ENCODE measurements at places on chromosomes 6 and 20.
A peak's percentile ranks its signal among the peaks of the same experiment; 100 is the strongest.

DNA sequence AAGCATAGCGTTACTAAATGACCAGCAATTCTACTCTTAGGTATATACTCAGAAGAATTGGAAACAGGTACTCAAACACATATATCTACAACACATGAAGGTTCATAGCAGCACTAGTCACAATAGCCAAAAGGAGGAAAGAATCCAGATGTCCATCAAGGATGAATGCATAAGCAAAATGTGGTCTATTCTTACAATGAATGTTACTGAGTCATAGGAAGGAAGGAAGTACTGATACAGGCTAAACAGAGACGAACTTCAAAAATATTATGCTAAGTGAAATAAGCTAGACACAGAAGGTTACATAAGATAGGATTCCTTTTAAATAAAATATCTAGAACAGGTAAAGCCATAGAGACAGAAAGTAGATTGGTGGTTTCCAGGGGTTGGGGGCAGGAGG lies 93.5 kb downstream of the MAP3K7 start:
- DNase-seq: no peak

DNA sequence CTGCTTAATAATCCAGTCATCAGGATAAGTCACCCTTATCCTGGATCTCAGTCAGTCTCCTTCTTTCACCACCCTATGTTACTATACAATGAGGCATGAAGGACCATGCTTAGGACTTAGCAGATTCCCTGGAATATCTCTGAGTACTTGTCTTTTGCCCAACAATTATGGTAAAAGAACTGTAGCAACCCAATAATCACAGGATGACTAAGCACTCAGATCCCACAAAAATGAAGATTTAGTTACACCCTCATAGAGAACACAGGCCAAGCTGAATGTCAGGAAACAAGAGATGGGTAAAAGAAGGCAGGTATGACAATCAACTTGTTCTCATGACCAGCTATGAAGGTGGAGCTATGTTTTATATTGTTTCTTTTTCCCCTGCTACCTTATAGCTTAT lies 91.4 kb downstream of the EDN1 start:
- no peak for DNase-seq

DNA sequence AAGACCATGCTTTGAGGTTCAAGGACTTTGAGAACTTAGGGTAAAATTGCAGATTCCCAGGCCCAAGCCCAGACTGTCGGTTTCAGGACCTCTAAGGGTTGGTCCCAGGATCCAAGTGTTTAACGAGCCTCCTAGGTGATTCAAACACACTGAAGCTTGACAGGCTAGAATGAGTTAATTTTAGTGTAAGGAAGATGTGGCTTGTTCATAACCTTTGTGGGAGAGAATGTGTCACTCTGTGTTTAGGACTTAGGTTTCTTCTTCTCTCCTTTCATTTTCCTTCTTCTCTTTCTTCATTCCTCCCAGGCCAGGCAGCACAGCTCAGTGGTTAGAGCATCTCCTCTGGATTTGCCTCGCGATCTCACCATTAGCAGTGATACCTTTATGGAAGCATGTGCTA lies 104.8 kb upstream of the KCNG1 start:
- peak; percentile 21 for DNase-seq

DNA sequence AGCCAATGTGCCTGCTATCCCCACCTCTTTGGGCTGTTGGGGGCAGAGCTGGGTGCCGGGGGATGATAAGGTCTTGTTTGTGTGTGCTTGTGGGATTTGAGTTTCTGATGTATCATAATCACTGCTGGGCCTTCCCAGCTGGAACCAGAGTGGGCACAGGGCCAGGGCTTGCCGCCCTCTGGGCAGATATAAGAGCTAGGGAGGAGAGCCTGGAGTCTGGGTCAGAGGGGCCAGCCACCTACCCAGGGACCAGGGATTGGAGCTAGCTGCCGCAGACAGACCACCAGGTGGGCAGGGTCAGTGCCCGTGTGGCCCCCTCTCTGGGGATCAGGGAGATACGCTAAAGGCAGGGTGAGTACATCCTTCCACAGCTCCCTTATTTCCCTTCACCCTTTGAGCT lies 3.1 kb upstream of the TLDC2 start:
- DNase-seq: no peak

DNA sequence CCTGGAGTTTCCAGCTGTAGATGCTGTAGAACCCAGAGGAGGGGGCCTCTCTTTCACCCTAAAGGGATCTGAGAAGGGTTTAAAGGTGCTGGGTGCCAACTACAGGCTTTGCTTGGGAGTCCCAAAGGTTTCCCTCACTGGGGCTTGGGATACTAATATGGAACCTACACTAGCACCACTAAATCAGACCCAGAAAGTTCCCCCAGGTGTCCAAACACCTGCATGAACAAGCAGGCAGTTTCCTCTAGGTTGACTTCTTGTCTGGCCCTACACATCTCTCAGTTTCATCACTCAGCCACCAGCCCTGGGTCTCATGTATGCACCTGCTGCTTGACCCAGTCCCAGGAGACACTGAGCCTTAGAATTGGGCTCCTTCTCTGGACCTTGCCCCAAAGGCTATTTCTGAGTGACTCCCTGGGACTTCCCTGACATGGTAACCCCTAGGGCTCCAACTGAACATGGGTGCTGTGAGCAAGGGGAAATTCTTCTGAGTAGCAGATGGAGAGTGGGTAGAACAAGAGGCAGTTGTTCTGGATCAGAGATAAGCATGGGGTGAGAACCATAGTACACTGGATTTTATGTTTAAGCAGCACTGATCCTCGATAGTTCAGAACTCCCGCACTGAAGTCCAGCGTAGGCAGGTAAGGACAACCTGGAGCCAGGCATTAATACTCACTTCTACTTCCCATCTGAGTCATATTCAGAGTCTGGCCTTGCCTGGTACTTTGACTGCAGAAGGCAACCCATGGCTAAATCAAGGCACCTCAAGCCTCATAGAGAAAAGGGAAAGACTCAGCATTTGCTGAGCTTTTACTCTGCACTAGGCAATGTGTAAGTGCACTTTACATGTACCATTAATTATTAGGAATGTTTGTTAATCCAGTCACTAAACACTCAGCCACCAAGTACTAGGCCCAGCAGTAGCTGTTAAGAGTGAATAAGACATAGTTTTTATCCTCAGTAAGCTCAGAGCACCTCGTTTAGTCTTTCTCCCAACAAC lies 16.8 kb downstream of the BCL2L1 start:
- no peak for DNase-seq

DNA sequence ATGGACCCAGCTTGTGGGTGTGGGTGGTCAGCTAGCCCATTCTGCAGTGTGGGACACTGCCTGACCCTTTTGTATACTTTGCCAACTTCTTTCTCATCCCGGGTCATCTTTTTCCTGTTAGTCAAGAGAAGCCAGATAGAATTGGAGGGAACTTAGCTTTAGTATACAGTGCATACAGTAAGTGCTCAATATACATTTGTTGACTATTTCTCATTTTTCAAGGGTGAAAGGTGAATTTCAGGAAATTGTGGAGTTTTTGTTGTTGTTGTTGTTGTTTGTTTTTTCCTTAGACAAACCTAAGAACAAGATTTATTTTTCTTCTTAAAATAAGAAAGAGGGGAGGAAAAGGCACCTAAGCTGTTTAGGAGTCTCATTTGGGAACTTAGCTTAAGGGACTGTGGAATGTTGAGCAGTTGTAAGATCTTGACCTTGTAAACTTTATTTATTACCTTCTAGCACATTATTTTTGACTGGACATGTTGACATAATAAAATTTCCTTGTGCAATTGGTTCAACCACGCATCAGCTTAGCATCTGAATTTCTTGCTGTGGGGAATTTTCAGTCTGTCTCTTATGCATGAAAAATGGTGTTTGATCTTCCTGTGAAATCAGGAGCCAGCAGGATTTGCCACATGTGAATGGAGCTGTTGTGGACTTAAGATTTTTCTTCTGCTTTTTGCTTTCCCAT lies 113.6 kb downstream of the ARID1B start:
- no peak for DNase-seq

DNA sequence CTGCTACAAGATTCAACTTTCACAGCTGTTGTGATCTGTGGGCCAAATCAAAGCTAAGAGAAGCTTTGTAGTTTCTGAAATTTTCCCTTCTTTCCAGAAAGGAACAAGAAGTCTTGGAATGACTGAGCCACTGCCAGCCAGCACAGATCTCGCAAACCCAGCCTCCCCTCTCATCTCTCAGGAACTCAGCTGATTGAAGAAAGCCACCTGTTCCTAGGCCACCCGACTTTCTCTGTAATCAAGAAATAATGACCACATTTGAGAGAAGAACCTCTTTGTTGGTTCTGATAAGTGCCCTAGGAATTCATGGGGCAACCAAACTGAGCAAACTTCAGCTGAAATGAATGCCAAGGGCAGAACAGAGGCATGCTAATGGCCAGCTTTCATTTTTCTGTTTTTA lies 61.7 kb downstream of the HDGFL1 start:
- DNase-seq: no peak

DNA sequence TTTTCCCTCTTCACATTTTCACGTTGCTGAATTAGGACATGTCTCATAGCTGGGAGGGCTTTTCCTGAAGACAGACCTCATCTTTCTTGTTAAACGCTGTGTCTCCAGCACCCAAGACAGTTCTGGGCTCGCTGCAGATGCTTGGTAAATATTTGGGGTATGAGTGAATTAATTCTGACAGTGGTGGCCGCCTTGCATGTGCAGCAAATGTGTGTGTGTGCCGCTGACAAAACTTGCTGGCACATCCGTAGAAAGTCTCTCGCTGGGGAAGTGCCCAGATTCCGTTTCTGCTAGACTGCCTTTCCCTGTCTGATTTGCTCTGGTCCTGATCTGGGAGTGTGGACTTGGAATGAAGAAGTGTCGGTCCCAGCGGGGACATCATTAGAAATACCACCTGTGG lies 48.2 kb upstream of the ZNFX1 start:
- no peak for DNase-seq

GRCh38 chr6:148739822-148740128 lies 7.1 kb upstream of the UST start:
- no peak for DNase-seq

DNA sequence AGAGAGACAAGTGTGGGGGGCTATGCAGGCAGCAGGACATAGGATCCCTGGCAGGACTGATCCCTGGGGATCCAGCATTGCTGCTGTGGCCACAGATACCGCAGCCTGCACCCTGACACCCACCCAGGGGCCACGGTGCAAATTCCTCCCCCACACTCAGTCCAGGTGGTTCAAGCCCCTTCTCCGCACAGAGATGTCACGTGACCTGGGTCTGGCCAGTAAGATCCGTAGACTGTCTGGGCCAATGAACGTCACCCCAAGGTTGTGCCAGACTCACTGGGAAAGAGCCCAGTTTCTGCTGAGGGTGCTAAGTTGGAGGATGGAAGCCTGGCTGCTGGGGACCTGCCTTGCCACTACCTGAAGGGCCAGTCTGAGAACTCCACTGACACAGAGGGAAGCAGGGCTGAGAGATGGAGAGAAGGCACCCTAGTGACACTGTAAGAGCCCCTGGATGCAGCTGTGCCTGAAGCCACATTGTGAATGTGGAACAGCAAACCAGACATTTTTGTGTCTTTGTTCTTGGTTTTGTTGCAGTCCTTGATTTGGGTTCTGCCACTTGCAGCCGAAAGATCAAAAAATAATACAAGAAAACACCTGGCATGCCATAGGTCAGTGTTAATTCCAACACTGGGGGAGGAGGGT lies 228.6 kb downstream of the PREX1 start:
- DNase-seq: no peak

DNA sequence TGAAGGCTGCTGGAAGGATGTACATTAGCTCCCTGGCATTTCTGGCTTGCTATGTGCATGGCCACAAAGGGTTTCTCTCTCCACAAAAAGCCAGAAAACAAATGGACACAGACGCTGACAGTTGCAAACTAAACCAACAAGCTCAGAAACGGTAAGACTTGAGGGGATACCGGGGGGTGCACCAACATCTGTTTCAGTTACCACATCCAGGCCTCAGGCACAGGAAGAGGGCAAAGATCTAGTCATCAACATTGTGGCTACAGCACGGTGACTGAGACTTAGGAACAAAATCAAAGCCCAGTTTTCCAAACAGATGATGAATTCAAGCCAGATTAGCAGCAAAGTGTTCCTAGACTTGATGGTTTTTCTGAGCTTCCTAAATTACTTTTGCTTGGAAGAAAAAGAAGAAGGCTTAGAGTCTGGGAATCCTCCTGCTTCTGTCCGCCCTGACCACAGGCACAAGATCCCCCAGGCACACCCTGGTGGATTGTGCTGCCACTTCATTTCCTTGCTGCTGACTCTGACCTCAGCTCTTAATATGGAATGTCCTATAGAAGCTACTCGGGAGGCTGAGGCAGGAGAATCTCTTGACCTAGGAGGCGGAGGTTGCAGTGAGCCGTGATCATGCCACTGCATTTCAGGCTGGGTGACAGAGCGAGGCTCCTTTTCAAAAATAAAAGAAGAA lies 54.2 kb upstream of the ADGRF1 start:
- no peak for DNase-seq

GRCh38 chr6:42564506-42564825 lies 637 bp downstream of the UBR2 start:
- DNase-seq: no peak

DNA sequence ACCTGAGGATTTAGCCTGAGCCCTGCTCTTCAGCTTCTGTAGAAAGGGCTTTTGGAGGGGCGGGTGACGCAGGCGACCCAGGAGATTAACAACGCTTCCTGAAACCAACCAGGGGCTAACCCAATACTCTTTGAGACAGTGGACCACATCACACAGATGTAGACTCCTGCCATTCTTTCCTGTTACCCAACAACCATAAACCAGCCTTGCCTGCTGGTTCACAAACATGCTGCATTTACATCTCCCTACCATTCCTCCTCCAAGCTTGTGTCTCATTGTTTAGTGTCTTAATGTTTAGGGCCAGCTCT lies 28.3 kb downstream of the PPP1R16B start:
- no peak for DNase-seq

DNA sequence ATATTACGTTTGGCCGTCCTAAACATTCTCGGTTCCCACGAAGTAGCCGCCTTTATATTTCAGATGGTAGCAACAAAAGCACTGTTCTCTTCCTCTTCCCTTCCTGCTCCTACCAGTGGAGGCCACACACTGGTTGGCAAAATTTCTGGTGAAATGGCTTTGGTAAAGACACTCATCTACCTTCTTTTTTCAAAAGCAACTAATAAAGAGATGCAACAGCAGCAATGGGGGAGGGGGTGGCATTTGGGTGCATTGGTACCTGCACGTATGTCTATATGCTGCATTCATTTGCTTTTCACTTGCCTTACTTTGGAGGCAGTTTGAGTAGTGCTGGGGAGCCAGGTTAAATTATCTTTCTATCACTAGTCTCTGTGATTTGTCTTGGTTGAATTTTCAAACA lies 6.0 kb downstream of the POU3F2 start:
- no peak for DNase-seq

- DNase-seq: no peak
Observed at GRCh38 chr6:157813191-157813590, 9.9 kb upstream of the SNX9 start.
